ENCODE measurements at places on chromosomes 12 and 14. TPM values are rescaled to one million over a fixed set of nuclear protein-coding genes. Genes with fewer than 3 reads are reported as not detected.

DNA sequence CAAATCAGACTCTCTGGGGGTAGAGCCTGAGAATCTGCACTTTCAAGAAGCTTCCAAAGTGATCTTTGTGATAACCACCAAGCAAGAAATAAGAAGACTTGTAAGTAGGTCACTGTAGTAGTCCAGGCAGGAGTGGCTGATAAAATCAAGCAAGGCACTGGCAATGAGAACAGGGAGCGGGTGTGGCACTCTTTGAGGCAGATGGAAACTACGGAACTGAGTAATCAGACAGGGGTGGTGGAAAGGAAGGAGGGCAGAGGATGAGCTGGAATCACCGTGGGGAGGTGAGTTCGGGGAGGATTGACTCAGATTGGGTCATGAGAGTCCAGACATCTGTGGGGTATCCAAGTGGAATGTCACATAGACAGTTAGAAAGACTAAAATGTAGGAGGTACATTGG lies 44.4 kb upstream of the PLXNC1 start:
- H3K4me3 ChIP-seq = no peak overlapping the region
- H3K27me3 ChIP-seq = peaks cover 6% of the 10 kb centered on the region
- H3K4me1 ChIP-seq = peaks cover 32% of the 10 kb centered on the region
- no peak overlapping the region for H3K27ac ChIP-seq

DNA sequence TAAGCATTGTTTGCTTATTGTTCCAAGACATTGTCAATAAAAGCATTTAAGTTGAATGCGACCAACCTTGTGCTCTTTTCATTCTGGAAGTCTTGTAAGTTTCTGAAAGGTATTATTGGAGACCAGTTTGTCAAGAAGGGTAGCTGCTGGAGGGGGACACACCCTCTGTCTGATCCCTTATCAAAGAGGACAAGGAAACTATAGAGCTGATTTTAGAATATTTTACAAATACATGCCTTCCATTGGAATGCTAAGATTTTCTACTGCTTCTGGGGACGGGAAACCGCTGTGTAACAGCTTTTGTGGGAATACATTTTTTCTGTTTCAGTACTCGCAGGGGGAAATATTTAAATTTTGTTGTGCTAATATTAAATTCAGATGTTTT lies 3.5 kb downstream of the FOS start:
- peaks cover 26% of the 10 kb centered on the region for H3K4me1 ChIP-seq
- peaks cover 22% of the 10 kb centered on the region for H3K36me3 ChIP-seq
- H3K4me3 ChIP-seq = peak overlapping the region; percentile 36
- no peak for DNase-seq
- H3K27ac ChIP-seq = peak overlapping the region; percentile 28

DNA sequence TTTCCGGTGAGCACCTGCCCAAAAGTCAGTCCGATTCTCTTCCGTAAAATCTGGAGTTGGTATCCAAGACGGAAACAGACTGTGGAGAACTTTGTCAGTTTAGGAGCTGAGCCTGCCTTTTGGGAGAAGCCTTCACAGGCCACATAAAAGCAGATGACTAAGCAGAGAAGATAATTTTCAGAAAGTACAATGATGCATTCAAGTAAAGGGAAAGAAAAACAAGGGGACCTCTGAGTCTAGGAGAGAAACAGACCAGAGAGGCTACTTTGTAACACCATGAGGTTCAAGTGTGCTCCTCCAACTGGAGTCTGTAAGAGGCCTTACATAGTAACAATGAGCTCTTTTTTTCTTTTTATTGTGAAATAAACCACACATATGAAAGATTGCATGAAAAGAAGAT lies 21.1 kb downstream of the TMED8 start:
- no peak for DNase-seq
- H3K27me3 ChIP-seq = no peaks in the 10 kb centered on the region

GRCh38 chr12:80632835-80633234 lies 74.6 kb upstream of the MYF6 start:
- no peak overlapping the region for H3K4me3 ChIP-seq
- H3K27me3 ChIP-seq = no peaks in the 10 kb centered on the region
- no peak for DNase-seq
- H3K36me3 ChIP-seq = no peaks in the 10 kb centered on the region
- H3K27ac ChIP-seq = no peak overlapping the region

DNA sequence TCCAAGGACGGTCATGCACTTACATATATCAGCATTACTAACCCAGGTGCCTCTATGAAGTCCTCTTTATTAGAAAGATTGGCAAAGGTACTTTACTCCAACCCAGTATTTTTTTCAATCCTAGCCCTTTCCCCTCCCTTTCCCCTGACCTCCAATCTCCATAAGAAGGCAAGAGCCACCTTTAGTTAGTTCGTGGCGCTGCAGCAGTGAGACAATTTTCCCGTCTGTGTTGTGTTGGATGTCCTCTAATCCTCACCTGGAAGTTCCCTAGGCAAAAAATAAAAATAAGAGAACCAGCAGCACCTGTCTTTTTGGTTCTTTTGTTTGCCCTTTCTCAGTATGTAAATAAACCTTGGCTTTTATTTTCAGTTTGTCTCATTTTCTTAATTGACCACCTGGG lies 439.6 kb upstream of the LRFN5 start:
- DNase-seq = no peak
- H3K4me1 ChIP-seq = no peaks in the 10 kb centered on the region
- H3K4me3 ChIP-seq = no peak overlapping the region
- no peaks in the 10 kb centered on the region for H3K36me3 ChIP-seq
- no peaks in the 10 kb centered on the region for H3K27me3 ChIP-seq
- no peak overlapping the region for H3K27ac ChIP-seq

- no peak overlapping the region for H3K27ac ChIP-seq
- no peak for DNase-seq
- no peaks in the 10 kb centered on the region for H3K27me3 ChIP-seq
- no peak overlapping the region for H3K4me3 ChIP-seq
- no peaks in the 10 kb centered on the region for H3K36me3 ChIP-seq
These were observed 159.1 kb upstream of the LMNTD1 start for GRCh38 chr12:25712169-25712568.

CLEC9A gene
- not detected for total RNA-seq
